Transverse colon (tissue), 4 donors: ENCODE measurements at places on chromosomes 11 and 22.

- DNase-seq, result no peak
- H3K4me3 ChIP-seq, result no peak overlapping the region
- no peaks in the 10 kb centered on the region for H3K27me3 ChIP-seq
- peaks cover 3% of the 10 kb centered on the region for H3K4me1 ChIP-seq
- H3K27ac ChIP-seq, result no peak overlapping the region
- H3K36me3 ChIP-seq, result no peaks in the 10 kb centered on the region
Measured at GRCh38 chr11:117657794-117658193, 139.2 kb downstream of the DSCAML1 start.

DNA sequence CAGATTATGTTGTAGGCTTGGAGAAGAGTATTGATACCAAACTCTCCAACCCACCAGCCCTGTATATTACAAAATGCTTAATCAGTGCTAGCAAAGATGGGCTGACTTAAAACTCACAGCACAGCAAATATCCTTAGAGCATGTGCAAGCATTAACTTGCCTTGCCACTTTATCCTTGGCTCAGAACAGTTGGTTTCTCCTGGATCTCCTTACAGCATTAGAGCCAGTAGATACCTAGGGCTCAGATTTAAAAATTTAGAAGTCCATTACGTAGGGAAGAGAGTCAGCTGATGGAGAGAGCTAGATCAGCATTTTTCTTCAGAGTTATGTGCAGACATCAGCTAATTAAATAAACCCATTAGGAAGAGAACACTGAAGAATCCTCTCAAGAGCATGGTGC, 198.5 kb upstream of the ZBED5 start:
- DNase-seq, result no peak
- H3K27me3 ChIP-seq, result no peaks in the 10 kb centered on the region
- H3K4me3 ChIP-seq, result no peak overlapping the region
- H3K27ac ChIP-seq, result peak overlapping the region; percentile 72
- no peaks in the 10 kb centered on the region for H3K36me3 ChIP-seq

- no peaks in the 10 kb centered on the region for H3K4me1 ChIP-seq
- no peak overlapping the region for H3K27ac ChIP-seq
- no peak for DNase-seq
- no peaks in the 10 kb centered on the region for H3K36me3 ChIP-seq
Measured at GRCh38 chr11:84721561-84721961, 905.6 kb downstream of the DLG2 start.

GRCh38 chr11:75896843-75897419, 81.9 kb downstream of the UVRAG start:
- no peak overlapping the region for H3K4me3 ChIP-seq
- H3K4me1 ChIP-seq, result no peaks in the 10 kb centered on the region
- H3K27me3 ChIP-seq, result no peaks in the 10 kb centered on the region
- H3K36me3 ChIP-seq, result peaks cover 5% of the 10 kb centered on the region
- no peak overlapping the region for H3K27ac ChIP-seq

- peak; percentile 65 for DNase-seq
- H3K27ac ChIP-seq, result no peak overlapping the region
- H3K27me3 ChIP-seq, result peaks cover 36% of the 10 kb centered on the region
- H3K36me3 ChIP-seq, result no peaks in the 10 kb centered on the region
Measured at GRCh38 chr11:45655347-45655756, 10.1 kb downstream of the CHST1 start.
